ENCODE measurements at places on chromosomes 5 and 9. TPM values are rescaled to one million over a fixed set of nuclear protein-coding genes. Genes with fewer than 3 reads are reported as not detected.

RNF180 gene
- 11.0 TPM for total RNA-seq

NOXA1 gene
- 2.2 TPM for total RNA-seq

C5 gene
- total RNA-seq, result 1.6 TPM

CCDC192 gene
- not detected for total RNA-seq

PTGS1 gene
- 4.0 TPM for total RNA-seq

PRDM9 gene
- total RNA-seq, result not detected

DOLPP1 gene
- total RNA-seq, result 6.8 TPM

PDZD2 gene
- 59.4 TPM for total RNA-seq

PCDHGA11 gene
- 4.5 TPM for total RNA-seq

ASS1 gene
- 84.8 TPM for total RNA-seq

C9orf50 gene
- not detected for total RNA-seq

MSX2 gene
- 1.4 TPM for total RNA-seq

ARHGEF39 gene
- total RNA-seq, result 0.22 TPM

RAB3C gene
- total RNA-seq, result 0.92 TPM

PHF24 gene
- total RNA-seq, result 0.22 TPM

RNF183 gene
- total RNA-seq, result not detected

Data from Right ventricle myocardium inferior (tissue), 1 donor.